Hepatic stellate cell (primary cell): ENCODE measurements at places on chromosomes 11 and 22.

- no peak for DNase-seq
These were observed 57.5 kb downstream of the RTL6 start for GRCh38 chr22:44440224-44441160.

DNA sequence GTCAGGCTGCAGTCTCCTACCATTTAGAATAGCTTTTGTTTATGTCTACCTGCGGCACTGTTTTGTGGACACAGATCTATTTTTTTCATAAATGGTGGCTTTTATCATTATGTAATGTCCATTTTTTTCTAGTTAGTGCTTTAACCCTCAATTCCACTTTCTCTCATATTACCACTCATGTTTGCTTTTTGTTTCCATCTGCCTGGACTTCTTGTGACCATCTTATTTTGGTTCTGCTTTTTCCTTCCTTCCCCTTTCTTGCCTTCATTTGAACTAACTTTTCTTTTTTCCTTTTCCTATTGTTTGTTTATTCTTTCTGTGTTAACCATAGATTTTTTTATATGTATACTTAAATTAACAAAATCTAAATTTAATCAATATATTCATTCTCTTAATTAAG, 98.5 kb upstream of the SLC22A12 start:
- no peak for DNase-seq

- peak; percentile 59 for DNase-seq
These were observed 335 bp downstream of the TMEM138 start for GRCh38 chr11:61362542-61362875.

- no peak for DNase-seq
These were observed 62.9 kb upstream of the LRRC4C start for GRCh38 chr11:41522391-41522790.

- no peak for DNase-seq
These were observed 13.9 kb upstream of the TH start for GRCh38 chr11:2185324-2186085.

DNA sequence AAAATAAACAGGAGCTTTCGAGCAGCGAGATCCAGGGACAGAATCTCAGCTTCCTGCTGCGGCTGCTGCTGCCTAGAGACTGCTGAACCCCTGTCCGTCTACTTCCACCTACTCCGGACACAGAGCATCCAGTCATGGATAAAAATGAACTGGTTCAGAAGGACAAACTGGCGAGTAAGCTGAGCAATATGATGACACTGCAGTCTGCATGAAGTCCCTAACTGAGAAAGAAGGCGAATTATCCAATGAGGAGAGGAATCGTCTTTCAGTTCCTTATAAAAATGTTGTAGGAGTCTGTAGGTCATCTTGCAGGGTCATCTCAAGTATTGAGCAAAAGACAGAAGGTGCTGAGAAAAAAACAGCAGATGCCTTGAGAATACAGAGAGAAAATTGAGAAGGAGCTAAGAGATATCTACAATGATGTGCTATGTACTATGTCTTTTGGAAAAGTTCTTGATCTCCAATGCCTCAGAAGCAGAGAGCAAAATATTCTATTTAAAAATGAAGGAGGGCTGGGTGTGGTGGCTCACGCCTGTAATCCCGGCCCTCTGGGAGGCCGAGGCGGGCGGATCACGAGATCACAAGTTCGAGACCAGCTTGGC, 11.1 kb upstream of the MS4A2 start:
- no peak for DNase-seq

GRCh38 chr11:14253421-14253820, 105.6 kb downstream of the RRAS2 start:
- DNase-seq, result no peak

DNA sequence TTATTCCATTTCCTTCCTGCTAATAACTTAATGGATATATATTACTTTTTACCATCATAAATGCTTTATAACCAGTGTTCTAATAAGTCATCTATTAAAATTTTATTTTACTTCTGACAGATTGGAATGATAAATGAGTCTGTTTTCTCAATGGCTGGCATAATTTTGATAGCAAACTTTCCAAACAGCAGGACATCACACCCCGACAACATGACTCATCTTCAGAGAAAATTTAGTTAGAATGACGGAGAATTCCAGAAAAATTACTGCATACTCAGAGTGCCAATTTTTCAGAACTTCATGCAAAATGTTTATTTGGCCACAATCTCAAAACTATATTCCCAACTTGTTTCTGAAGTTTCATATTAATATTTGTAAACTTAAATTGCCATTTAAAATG, 174.4 kb downstream of the SWAP70 start:
- DNase-seq, result no peak

DNA sequence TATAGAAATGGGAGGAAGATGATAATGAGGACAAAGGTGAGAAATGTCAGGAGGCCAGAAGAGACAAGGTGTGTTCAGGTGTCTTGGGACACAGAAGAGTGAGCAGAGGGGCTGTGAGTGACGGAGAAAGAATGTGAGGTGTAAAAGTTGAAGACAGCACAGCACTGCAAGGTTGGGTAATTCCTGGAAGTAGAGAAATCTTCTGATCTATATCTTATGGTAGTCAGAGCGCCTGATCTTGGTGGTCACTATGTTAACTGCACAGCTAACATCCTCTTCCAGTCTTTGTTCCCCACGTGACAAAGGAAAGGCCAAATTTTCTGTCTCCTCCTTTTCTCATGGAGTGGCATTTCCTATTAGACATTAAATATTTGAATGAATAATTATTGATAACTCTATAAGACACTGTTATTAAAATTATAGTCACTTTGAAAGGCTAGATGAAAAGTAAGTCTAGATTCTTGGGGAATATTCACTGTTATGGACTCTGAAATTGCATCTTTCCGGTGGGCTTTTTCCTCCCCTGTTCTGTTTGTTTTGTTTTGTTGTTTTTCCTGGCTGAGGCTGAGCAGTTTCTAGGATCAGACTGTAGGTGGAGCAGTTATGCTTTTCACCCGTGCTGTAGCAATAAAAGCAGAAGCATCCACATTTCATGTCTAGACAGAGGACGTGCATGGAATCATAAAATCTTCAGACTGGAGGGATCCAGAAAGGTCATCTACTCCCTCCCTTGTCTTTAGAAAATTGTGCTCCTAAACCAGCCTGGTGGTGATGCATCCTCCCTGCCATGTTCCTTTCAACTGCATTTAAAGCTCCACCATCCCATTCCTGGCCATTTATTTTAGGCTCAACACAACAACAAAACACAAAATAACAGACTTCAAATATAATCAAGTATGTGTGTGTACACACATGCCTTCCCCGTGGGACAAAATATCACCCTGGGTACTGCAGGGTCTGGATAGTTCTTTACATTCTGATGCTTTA, 26.6 kb downstream of the SC5D start:
- peak; percentile 32 for DNase-seq

DNA sequence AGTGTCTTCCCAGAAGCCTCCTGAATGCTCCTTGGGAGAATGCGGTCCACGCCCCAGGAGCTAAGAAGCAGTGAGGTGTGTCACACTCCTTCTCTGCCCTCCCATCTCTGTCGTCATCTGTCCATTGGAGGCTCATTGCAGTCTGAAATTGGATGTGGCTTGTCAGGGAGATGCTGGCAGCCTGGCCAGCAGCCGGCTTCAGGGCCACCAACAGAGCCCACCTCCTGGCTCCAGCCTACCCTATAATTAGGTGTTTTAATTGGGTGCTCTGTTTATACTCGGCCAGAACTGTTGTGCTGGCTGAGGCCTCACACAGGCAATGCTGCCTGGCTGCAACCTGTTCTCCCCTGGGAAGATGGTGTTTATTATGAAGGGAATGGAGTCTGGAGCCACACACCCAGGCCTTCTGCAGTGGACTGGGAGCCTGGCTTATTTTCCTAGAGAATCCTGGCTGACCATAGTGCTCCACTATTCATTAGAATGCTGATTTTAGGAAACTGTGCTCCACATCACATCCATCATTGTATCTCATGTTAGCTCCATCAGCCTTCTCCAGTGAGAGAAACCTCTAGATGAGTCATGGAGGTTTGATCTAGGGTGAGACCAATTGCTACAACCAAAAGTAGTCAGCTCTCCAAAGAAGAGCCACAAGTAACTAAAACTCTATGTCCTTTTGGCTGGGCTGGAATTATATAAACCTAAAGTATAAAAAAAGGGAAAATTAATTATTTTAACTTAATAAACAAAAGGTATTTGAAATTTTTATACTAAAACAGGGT, 86.8 kb upstream of the CRTAM start:
- peak; percentile 57 for DNase-seq

GRCh38 chr11:8092587-8093424, 11.8 kb downstream of the TUB start:
- DNase-seq, result peak; percentile 92
